CD4-positive, alpha-beta memory T cell (primary cell): ENCODE measurements at places on chromosomes 6 and 20.

GRCh38 chr6:16429669-16430068, 191.3 kb downstream of the GMPR start:
- no peak for DNase-seq

GRCh38 chr20:15011631-15012030, 674.2 kb upstream of the FLRT3 start:
- no peak for DNase-seq

- no peak for DNase-seq
These were observed 20.7 kb upstream of the NNAT start for GRCh38 chr20:37500311-37500710.

DNA sequence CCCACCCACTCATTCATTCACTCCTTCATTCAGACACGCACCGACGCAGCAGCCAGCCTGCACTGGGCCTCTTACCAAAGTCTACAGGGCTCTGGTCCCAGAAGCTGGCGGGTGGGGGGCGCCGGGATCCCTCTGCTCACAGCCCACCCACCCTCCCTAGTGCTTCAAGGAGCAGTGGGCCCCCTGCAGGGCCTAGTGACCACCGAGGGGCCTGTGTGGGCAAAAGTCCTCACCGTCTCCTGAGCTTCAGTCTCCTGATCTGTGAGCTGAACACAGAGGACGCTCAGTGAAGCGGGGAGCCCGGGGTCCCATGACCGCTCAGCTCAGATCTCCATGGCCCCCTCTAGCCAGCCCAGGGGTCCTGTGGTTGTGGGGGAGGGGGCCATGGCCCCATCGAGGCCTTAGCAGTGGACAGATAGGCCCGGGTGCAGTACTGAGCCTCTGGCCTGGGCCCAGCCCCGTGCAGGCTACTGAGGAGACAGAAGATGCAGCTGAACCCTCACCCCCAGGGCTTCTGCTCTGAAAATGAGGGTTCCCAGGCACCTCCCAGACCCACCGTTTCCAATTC, 33.4 kb upstream of the MRGBP start:
- no peak for DNase-seq

- no peak for DNase-seq
These were observed 154.8 kb downstream of the FOXC1 start for GRCh38 chr6:1764397-1764987.
